ENCODE measurements at places on chromosomes 1 and 21.

DNA sequence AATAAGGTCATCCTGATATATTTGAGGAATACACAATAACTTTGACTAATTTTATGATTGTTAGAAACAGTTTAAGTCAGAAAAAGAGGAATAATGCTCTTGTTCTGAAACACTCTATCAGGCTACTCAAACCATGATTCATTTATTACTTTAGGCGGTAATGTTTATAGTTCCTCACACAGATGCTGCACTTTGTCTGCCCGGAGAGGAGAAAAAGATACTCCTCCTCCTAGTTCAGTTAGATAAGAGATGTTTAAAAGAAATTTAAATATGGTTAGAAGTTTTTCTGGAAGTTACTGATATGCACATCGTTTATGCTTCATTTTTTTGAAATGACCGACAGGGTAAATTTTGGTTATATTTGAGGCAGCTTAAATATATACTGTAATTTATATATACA, 103.0 kb downstream of the ZMYM4 start:
- no peak for DNase-seq

DNA sequence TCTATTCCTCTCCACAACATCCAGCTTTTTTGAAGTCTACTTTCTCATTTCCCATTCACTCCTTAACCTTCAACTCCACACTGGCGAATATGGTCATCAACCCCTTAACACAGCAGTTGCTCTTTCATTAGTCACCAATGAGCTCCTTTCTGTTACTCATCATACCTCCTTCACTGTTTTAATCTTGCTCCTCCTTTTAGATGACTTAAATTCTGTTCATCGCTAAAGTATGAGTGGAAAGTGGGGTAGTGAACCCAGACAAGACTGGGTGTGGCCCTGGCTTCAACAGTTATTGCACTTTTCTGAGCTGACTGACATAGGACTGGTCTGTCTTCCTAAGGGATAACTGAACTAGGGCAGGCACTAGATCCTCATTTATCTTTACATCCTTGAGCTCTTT, 51.3 kb downstream of the AKT3 start:
- DNase-seq = no peak

DNA sequence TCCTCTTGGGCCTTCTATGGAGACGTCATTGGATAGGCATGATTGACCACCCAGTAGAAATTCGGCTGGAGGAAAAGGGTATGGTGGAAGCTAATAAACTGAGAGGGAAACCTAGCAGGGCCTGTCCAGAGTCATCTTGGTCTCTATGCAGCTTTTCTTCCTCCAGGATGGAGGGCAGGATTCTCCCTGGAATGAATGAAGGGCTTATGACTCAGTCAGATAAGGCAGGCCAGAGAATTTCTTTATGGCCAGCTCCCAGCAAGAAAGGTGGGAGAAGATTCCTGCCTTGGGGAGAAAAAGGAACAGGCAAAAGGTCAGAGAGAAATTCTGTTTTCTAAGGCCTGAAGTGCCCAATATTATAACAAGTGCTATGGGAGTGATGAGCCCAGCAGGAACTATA, 17.1 kb downstream of the FBLIM1 start:
- DNase-seq = no peak

DNA sequence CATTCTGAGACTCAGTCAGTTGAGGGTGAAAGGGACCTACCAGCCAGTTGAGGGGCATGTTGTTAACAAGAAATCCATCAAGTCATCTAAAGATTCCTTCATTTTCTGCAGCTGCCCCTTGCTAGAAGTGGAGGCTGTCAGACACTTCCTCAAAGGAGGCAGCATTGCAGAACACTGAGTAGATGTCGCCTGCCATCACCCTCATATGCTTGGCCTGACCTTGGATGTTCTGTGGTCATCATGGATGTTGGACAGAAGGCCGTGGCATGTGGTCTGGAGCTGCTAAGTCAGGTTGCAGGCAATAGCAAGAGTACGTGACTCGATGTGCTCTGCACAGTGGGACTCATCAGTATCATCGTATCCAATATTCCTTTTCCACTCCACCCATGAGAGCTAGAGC, 70.6 kb downstream of the GATAD2B start:
- no peak for DNase-seq

DNA sequence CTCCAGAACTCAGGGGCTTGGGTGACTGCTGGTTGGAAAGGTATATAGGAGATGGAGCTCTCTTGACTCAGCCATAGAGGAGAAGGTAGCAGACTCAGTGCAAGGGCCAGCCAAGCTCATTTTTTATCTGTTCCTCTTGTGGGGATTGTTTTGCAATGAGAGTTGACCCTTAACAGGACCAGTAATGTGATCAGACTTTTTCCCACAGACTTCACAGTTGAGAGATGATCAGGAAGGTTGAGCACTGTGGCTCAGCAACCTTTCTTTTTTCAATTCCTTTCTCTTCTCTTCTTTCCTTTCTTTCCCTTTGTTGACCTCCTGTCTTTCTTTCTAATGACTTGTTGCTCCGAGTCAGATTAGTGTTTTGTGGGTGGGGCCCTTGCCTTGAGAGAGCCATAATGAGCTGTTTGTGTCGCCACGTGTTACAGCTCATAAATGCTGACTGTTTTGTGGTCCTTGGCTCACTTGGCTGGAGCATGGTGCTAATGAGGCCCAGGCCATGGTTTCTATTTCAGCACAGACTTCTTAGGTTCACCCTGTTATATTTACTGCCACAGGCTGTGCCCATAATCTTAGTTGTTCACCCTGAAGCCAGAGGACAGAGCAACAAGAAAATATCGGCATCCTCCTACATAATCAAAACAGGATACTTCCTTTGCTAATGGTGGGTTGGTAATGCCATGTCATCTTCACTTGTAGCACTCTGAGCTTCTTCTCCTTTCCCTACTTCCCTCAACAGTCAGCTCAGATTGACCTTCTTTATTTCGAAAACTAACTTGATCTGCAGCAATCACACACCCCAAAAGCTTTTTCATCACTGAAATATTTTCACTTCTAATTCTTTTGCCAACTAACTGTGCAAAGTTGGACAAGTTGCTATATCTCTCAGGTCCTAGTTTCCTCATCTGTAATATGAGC, 13.9 kb downstream of the ADAM30 start:
- DNase-seq = no peak

DNA sequence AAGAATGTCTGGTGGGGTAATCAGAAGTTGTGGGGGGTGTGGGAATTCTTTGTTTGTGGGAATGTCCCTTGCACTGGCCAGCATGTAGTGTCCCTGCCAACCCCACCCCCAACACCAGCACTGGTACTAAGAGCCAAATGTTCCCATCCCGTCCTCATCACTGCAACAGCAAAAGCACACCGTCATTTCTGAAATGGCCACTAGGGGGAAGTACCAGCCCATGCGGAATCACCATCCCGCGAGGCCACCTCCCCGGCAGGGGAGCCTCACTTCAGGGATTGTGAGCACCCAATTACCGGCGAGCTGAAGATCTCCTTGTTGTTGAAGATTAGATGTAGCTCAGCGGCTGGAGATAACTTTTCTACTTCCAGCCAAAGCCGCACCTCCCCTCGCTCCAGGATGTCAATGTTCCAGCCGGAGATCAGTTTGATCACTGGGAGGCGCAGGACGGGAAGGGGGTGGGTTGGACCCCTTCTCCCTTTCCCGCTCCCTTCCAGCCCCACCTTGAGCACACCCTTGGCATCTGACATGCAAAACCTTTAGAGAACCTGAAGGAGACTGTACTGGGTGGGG, 41.0 kb downstream of the MYOM3 start:
- DNase-seq = peak; percentile 72

DNA sequence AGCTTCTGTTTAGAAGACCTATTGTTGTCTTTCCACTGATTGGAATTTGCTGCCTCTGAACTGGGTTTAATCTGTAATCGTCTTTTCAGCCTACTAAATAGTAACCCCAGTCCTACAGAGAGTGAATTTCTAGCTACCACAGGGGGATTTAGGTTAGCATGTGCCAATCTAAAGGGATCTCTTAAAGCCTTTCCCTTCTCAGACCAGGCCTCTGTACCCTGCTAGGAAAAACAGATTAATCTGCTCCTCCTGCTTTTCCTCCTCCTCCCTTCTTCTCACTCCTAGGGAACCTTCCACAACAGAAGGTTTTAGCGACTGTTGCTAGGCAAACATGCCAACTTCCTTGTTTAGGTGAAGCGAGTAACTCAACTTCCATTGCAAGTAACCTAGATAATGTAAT, 1.3 kb upstream of the RC3H1 start:
- peak; percentile 52 for DNase-seq

- no peak for DNase-seq
Observed at GRCh38 chr1:246157516-246157915, 349.6 kb downstream of the SMYD3 start.

- no peak for DNase-seq
Observed at GRCh38 chr1:31667065-31667785, 22.5 kb upstream of the PEF1 start.

- DNase-seq = peak; percentile 38
Observed at GRCh38 chr1:231421546-231421970, 529 bp downstream of the EGLN1 start.

DNA sequence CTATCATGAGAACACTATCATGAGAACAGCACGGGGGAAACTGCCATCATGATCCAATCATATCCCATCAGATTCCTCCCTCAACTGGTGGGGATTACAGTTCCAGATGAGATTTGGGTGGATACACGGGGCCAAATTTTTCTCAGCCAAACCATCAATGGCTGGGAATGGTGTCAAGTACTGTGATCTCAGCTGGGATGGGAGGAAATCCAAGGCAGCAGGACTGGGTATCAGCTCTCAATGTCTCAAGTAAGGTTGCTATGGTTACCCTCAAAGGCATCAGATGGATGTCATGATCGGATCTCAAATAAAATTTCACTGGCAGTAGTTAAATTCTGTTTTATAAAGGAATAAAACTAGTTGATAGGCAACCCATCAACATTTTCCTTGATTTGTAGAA, 399.0 kb downstream of the KCNT2 start:
- DNase-seq = no peak

GRCh38 chr1:64572222-64572900, 102.4 kb downstream of the CACHD1 start:
- DNase-seq = no peak

DNA sequence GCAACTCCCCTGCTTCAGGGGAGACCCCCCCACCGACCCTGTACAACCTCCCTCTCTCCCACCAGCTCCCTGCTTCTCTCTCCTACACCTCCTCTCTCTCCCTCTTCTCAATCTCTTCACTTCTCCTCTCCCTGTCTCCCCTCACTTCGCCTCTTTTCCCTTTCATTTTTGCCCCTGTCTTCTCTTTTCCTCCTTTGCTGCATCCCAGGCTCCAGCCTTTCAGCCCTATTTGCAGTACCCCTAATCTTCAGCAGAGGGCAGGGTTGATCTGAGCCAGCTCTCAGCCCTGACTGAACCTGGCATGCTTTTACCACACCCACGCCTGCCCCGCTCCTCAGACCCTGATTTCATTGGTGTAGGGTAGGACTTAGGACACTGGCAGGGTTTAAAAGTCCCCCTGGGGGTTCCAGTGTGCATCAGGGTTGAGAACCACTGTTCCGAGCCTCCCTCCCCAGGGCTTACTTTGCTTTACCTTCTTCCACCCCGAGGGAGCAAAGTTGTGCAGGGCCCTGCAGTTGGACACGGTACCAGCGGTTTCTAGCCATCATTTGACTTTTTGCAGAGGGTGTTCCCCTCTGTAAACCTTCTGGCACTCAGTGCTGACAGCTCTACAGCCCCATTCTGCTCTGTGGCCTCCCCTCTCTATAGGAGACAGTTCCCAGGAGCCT, 67.3 kb upstream of the CNTN2 start:
- peak; percentile 61 for DNase-seq

GRCh38 chr1:119648620-119649004, 546 bp upstream of the ZNF697 start:
- no peak for DNase-seq

DNA sequence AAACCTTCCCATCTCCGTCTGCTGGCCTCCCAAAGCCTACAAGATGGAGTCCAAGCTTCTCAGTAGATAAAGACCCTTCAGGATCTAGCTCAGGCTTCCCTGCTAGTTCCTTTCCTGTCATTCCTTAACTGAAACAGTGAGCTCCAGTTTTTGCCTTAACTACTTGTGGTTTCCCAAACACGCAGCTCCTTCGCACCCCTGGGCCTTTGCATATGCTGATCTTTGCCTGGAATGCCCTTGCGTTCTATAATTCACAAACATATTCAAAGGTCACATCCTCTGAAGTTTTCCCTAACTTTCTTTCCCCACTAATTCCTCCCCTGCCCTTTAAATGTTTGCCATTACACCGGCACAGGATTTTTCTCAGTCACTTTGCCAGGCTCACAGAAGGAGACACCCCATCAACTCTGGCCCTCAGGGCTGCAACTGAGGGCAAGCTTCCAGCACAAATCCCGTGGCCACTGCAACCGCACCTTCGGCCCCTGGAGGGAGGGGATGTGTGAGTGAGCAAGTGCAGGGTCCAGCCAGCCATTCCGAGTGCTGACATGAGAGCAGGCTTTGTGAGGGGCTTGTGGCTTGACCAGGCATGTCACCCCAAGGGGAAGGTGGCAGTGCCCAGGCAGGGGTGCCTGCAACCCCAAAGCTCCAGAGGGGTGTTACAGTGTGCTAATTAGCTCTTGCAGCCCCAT, 41.3 kb downstream of the RAB3B start:
- DNase-seq = no peak

DNA sequence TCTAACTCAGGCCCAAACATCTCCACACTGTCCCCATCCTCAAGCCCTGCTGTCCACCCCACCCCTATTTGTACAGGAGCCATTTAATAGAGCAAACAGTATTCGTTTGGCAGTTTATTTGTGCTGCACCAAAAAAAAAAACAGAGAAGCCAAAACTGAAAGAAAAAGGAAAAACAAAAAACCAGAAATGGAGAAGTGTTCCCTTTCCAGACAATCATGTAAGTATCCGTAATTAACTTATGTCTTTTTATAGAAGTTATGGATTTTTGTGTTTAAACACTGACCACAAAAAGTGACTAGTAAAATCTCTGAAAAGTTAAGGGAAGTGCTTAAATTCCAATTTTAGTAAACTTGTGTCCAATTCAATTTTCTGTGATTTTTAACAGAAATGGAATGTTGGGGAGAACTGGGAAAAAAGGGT, 40.4 kb upstream of the ZBTB18 start:
- DNase-seq = no peak

DNA sequence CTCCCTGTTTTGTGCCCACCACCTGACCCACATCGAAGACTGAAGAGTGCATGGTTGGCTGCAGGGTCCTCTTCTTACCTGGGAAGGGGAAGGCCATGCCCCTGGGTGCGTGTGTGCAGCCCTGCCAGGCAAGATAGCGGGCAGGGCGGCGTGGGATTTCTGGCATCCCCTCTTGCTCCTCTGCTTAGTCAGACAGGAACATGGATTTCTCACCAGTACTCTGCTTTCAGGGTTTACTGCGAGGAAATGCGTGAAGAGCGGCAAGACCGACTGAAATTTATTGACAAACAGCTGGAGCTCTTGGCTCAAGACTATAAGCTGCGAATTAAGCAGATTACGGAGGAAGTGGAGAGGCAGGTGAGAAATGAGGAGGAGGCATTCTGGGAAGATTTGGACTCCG, 15.5 kb upstream of the MIIP start:
- no peak for DNase-seq

GRCh38 chr1:84121360-84121759, 22.7 kb upstream of the PRKACB start:
- DNase-seq = no peak

- DNase-seq = no peak
Observed at GRCh38 chr1:227869279-227869842, 53.9 kb downstream of the PRSS38 start.

GRCh38 chr1:157992031-157992832, 1.2 kb upstream of the KIRREL1 start:
- peak; percentile 74 for DNase-seq

- DNase-seq = no peak
Observed at GRCh38 chr1:157457279-157457678, 95.0 kb downstream of the FCRL5 start.
